Glutamatergic neuron (in vitro differentiated cells): ENCODE measurements at places on chromosomes 5 and 9. TPM values are rescaled to one million over a fixed set of nuclear protein-coding genes. Genes with fewer than 3 reads are reported as not detected.

- H3K4me3 ChIP-seq: no peak overlapping the region
- peaks cover 13% of the 10 kb centered on the region for H3K36me3 ChIP-seq
- DNase-seq: no peak
Measured at GRCh38 chr5:1281038-1281882, 13.6 kb downstream of the TERT start.

GRCh38 chr9:130665029-130665430 lies 636 bp downstream of the PRDM12 start:
- H3K4me1 ChIP-seq: peaks cover 7% of the 10 kb centered on the region
- no peak for DNase-seq
- H3K4me3 ChIP-seq: peak overlapping the region; percentile 76
- peaks cover 23% of the 10 kb centered on the region for H3K27me3 ChIP-seq
- no peaks in the 10 kb centered on the region for H3K36me3 ChIP-seq

- H3K27me3 ChIP-seq: peaks cover 2% of the 10 kb centered on the region
- no peak for DNase-seq
- H3K4me3 ChIP-seq: no peak overlapping the region
- H3K27ac ChIP-seq: no peak overlapping the region
Measured at GRCh38 chr9:82682431-82682830, 380.5 kb downstream of the RASEF start.

DNA sequence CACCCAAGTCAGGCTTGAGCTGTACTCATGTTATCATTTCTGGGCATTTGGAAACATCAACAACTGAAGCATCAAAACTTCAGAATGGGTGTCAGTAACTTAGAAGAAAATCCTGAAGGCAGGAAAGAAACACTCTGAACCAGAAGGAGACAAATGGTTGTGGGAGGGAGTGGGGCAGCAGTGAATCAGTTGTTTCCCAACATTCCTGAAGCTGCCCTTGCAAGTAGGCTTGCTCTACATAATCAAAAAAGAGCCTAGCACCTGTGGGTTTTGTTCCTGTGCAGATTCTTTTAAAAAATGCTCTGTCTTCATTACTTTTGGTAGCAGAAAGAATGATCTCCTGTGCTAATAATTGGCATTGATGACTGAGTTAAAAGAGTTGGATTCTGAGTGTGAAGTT lies 424.2 kb upstream of the GRIA1 start:
- no peak overlapping the region for H3K4me3 ChIP-seq
- no peak overlapping the region for H3K27ac ChIP-seq
- DNase-seq: no peak
- H3K27me3 ChIP-seq: no peaks in the 10 kb centered on the region
- H3K36me3 ChIP-seq: no peaks in the 10 kb centered on the region

DNA sequence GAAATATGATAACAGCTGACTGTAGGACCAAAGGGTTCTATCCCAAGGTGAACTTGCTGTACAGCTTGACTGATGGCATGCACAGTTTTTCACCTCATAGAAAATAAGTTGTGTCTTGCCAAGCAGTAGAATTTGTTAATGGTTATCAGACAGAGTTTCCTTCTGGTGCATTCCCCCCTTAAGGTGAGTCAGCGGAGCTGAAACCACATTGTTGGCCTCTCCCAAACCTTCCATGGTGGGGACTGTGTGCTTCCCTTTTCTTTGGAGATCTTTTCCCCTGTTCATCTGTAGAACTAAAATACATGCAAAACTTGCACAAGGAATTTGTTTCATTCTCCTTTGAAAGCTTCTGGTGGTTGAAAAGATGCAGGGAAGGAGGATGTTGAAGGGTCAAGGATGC lies 179.8 kb downstream of the FGF1 start:
- H3K4me3 ChIP-seq: no peak overlapping the region
- peaks cover 4% of the 10 kb centered on the region for H3K36me3 ChIP-seq
- peaks cover 4% of the 10 kb centered on the region for H3K27me3 ChIP-seq
- DNase-seq: no peak
- no peak overlapping the region for H3K27ac ChIP-seq

DNA sequence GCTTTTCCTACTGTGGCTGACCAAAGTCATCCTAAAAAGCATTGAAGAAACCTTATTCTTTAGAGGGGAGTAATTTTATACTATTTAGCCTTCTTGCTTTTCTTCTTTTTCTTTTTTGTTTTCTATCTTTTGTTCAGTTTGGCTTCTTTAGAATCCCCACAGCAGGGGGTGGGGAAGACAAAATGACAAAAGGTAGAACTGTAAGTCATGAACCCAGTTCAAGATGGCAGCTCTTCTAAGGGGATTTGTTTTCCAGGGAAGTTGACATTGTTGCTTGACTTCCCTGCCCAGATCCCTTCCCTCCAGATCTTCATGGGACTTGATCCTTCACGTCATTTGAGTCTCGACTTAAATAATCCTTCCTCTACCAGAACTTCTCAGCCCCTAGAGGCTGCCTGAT lies 692.4 kb upstream of the DMAC1 start:
- H3K4me3 ChIP-seq: no peak overlapping the region
- H3K4me1 ChIP-seq: peaks cover 8% of the 10 kb centered on the region
- H3K36me3 ChIP-seq: no peaks in the 10 kb centered on the region
- no peaks in the 10 kb centered on the region for H3K27me3 ChIP-seq
- no peak overlapping the region for H3K27ac ChIP-seq

DNA sequence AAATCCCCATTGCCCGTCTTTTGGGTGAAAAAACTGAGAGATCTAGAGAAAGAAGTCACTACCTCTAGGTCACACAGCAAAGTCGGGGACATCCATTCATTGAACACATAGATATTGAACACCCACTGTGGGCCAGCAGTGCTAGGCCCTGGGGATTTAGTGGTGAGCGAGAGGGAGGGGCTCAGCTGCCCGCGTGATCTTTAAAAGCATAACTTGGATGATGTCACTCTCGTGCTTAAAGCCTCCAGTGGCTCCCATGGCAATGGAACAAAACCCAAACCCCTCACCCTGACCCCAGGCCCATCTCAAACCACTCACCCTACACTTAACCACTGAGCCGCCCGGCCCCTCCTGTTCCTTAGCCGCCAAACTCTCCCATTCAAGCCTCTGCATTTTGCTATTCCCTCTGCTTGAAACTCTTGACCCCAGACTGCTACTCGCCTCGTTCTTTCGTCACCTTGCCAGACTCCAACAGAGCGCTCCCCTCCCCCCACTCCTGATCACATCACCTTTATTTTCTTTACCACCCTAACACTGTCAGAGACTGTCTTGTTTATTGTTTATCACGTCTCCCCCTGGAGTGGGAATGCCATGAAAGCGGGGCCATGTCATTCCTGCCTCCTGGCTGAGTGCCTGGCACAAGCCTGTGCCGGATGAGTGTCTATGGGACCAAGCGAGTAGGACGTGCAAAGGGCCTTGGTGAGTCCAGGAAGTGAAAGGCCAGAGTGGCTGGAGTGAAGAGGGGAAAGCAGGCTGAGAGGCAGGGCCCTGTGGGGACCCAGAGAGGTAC lies 710 bp upstream of the PIP5KL1 start:
- peaks cover 20% of the 10 kb centered on the region for H3K27me3 ChIP-seq
- H3K4me3 ChIP-seq: peak overlapping the region; percentile 90
- peak overlapping the region; percentile 92 for H3K27ac ChIP-seq
- no peaks in the 10 kb centered on the region for H3K36me3 ChIP-seq
- peak; percentile 65 for DNase-seq

DNA sequence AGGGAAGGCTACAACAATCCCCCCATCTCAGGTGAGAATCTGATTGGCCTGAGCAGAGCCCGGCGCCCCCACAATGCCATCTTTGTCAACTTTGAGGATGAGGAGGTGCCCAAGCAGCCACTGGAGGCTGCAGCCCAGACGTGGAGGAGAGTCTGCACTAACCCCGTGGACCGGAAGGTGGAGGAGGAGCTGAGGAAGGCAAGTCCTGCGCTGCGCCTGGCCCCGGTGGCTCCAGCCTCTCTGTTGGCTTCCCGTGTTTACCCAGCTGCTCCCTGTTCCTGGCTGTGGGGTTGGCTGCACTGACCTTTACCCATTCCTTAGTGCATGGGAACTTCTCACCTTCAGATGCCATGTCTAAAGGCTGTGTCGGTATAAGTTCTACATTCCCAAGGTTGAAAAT lies 11.0 kb upstream of the CEL start:
- H3K4me3 ChIP-seq: no peak overlapping the region
- no peaks in the 10 kb centered on the region for H3K4me1 ChIP-seq
- no peak for DNase-seq
- H3K36me3 ChIP-seq: peaks cover 7% of the 10 kb centered on the region

DNA sequence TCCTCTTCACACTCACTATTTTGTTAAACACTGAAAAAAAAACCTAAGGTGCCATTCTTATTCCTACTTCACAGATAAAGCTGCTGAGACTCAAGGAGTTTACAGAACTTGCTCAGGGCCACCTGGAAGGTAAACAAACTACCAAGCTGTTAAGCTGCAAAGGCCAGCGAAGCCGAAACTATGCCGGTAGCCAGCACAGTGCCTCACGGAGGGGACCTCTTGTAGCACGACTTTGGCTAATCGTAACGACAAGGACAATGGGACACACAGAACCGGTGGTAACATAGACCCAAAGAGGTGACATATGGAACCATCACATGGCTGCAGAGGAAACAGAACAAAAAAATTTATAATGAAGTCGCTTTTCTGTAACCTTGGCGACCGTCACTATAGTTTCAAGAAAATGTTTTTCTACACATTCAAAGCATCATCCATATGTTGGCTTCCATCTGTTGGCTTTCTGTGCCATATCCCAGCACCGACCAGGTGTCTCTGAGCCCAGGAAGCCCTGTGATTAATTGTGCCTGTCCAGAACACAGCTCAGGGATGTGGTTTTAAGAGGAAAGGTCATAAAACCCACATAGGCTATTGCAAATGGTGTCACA lies 60.3 kb downstream of the S1PR3 start:
- no peak overlapping the region for H3K27ac ChIP-seq
- DNase-seq: no peak

GRCh38 chr5:73452215-73452614 lies 3.6 kb upstream of the FOXD1 start:
- H3K4me3 ChIP-seq: peak overlapping the region; percentile 42
- H3K36me3 ChIP-seq: no peaks in the 10 kb centered on the region
- peaks cover 11% of the 10 kb centered on the region for H3K27me3 ChIP-seq
- peaks cover 5% of the 10 kb centered on the region for H3K4me1 ChIP-seq
- DNase-seq: no peak

- H3K4me1 ChIP-seq: peaks cover 20% of the 10 kb centered on the region
- peaks cover 5% of the 10 kb centered on the region for H3K36me3 ChIP-seq
- no peak for DNase-seq
- peak overlapping the region; percentile 93 for H3K4me3 ChIP-seq
Measured at GRCh38 chr5:2752059-2752820, 763 bp upstream of the IRX2 start.

DNA sequence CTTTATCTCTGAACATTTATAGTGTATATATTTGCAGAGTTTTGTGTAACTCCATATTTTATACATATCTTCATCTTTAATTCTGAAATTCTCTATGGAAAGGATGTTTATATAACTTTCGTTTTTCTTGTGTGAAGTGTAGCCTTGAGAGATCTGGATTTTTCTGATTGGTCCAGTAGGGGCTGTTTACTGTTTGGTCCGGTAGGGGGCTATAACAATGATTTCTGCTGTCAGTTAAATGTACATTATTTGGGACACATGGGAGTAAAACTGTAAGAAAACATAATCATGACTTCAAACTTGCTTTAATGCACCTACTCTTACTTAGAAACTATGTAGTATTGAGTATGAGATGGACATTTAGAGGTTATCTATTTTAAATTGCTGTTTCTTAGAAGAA lies 527.1 kb upstream of the ARRDC3 start:
- H3K36me3 ChIP-seq: no peaks in the 10 kb centered on the region
- H3K4me3 ChIP-seq: no peak overlapping the region
- DNase-seq: no peak
- H3K4me1 ChIP-seq: no peaks in the 10 kb centered on the region
- no peak overlapping the region for H3K27ac ChIP-seq

- H3K4me3 ChIP-seq: peak overlapping the region; percentile 69
- H3K4me1 ChIP-seq: no peaks in the 10 kb centered on the region
- H3K27me3 ChIP-seq: peaks cover 6% of the 10 kb centered on the region
- H3K27ac ChIP-seq: no peak overlapping the region
- H3K36me3 ChIP-seq: no peaks in the 10 kb centered on the region
Measured at GRCh38 chr9:21559402-21560280, 77.5 kb upstream of the IFNE start.

DNA sequence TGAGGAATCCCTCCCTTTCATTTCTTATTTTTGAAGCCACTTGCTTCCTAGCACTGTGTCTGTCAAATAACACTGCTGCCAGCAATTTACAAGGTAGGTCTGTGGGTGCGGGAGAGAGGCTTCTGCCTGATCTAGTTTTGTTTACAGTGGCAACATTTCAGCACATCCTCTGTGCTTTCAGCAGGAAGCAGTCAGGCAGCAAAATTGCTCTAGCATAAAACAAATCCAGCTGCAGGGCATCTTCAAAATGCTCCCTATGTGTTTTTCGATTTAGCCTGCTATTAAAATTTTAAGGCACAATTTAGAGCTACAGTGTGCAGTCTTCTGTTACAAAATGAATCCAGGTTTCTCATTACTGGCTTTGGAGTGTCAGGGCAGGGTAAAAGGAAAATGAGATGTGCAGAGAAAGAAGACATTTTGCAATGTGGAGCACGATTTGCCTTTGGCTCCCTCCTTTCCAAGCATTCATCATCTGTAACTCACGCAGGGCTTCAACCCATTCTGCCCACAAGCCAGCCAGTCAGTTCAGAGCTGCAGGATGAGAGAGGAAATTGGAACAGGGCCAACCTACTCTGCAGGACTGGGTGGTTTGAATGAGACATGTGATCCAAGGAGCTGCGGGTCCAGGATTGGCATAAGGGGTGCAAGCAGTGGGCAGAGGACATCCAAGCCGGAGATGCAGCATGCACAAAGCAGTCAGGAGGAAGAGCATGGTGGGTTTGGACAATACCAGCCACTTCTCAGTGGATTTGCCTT lies 143.4 kb upstream of the APC start:
- DNase-seq: no peak
- no peak overlapping the region for H3K27ac ChIP-seq
- H3K4me1 ChIP-seq: peaks cover 30% of the 10 kb centered on the region
- H3K27me3 ChIP-seq: peaks cover 13% of the 10 kb centered on the region
- H3K36me3 ChIP-seq: peaks cover 5% of the 10 kb centered on the region

GRCh38 chr5:180785794-180786221 lies 16.8 kb downstream of the MGAT1 start:
- no peak overlapping the region for H3K27ac ChIP-seq
- DNase-seq: no peak
- H3K27me3 ChIP-seq: no peaks in the 10 kb centered on the region
- no peak overlapping the region for H3K4me3 ChIP-seq
- H3K4me1 ChIP-seq: peaks cover 24% of the 10 kb centered on the region

- peaks cover 24% of the 10 kb centered on the region for H3K4me1 ChIP-seq
- DNase-seq: no peak
- no peaks in the 10 kb centered on the region for H3K36me3 ChIP-seq
- no peak overlapping the region for H3K27ac ChIP-seq
- no peak overlapping the region for H3K4me3 ChIP-seq
- no peaks in the 10 kb centered on the region for H3K27me3 ChIP-seq
Measured at GRCh38 chr5:171639966-171640365, 145.7 kb upstream of the SMIM23 start.

- peaks cover 2% of the 10 kb centered on the region for H3K27me3 ChIP-seq
- DNase-seq: no peak
- H3K36me3 ChIP-seq: no peaks in the 10 kb centered on the region
- no peak overlapping the region for H3K27ac ChIP-seq
- no peak overlapping the region for H3K4me3 ChIP-seq
Measured at GRCh38 chr5:175457466-175457865, 13.5 kb upstream of the DRD1 start.

The PCDHGB3 gene
- 6.2 TPM for total RNA-seq

The SLC12A2 gene
- 29.2 TPM for total RNA-seq

The GPSM1 gene
- 140 TPM for total RNA-seq

The WNT8A gene
- total RNA-seq: not detected

The PCSK1 gene
- 11.6 TPM for total RNA-seq
